ENCODE measurements at places on chromosomes 3 and 15.

GRCh38 chr3:195698325-195698646 lies 22.5 kb upstream of the MUC20 start:
- DNase-seq: no peak

DNA sequence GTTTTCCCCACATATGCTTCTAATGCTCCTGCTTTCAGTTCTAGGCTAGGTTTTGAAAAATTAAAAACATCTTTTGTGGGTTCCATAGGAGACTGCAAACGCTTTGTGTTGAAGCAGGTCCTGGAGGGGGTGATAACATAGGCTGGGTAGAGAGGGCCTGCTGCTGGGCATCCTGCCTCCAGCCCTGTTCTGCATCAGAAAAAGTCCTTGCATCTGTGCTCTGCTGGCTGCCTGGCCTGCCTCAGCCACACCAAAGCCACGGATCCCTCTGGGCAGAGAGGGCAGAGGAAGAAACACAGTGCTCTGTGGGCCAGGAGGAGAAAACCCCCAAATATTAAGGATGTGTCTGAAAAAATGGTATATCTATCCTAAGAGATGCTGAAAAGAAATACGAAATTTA lies 3.9 kb upstream of the ARPP21 start:
- no peak for DNase-seq

GRCh38 chr3:134407239-134407625 lies 33.0 kb upstream of the AMOTL2 start:
- no peak for DNase-seq

- no peak for DNase-seq
Observed at GRCh38 chr15:71449956-71450355, 334.7 kb downstream of the THSD4 start.

GRCh38 chr15:34001536-34001935 lies 33.2 kb downstream of the CHRM5 start:
- no peak for DNase-seq
